ENCODE measurements at places on chromosomes 2 and 18.

- DNase-seq = no peak
Observed at GRCh38 chr2:196213252-196213980, 42.0 kb upstream of the STK17B start.

GRCh38 chr2:239399921-239400595, 762 bp downstream of the HDAC4 start:
- DNase-seq = no peak

DNA sequence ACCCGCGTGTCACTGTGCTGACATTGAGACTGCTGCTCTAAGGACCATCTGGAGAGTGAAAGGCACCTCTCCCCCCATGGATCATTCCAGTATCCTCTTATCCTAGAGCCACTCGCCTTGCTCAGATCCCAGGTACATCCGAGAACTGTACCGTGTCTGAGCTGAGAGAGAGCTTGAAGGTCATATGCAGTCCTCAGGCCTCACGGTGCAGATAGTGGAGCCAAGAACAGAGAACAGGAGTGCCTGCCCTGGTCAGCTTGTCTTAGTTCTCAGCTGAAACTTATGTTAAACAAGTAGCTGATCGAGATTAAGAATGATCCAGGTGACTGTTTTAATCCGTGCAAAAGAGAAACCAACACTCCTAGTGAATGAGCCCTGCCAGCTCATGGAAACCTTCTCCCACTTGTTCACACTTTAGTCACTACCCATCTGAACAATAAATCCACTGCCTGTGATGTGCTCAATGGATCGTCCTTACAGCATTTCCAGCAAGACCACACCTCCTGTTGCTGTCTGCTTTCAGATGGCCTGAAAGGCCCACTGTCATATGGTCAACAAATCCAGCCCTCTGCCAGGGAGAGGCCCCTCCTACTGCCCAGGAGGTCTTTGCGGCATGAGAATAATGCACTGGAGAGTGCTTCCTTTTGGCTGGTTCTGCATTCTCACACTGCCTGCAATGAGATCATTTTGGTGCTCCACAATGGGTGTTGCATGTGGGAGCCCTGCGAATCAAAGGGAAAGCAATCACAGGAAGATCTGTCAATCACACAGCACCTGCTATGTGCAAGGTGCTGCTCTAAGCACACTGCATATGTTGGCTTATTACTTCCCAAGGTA, 43.7 kb upstream of the APCDD1 start:
- DNase-seq = peak; percentile 62

GRCh38 chr2:120990451-120990871, 254.8 kb downstream of the GLI2 start:
- no peak for DNase-seq

GRCh38 chr18:79371561-79372121, 24.1 kb upstream of the NFATC1 start:
- no peak for DNase-seq

- DNase-seq = peak; percentile 69
Observed at GRCh38 chr2:95346231-95346737, 49.1 kb downstream of the KCNIP3 start.

DNA sequence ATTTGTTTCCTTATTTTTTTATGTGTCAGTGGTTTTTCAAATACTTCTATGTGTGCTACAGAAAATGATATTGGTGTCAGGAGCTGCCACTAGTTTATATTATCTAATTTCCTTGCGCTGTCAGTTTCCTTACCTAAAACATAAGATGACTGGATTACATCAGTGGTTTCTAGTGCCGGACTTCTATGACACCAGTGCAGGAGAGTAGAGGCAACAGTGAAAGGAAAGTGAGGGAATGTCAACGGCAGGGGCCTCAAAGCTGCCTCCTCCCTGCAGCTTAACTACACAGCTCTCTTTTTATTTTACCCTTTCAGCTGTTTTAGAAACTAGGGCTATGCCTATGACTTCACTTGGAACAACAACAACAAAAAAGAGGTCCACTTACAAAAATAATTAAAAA, 6.5 kb downstream of the ERBB4 start:
- DNase-seq = no peak

GRCh38 chr2:125615438-125615837, 1040.5 kb upstream of the GYPC start:
- no peak for DNase-seq

GRCh38 chr2:88019985-88020384, 3.6 kb upstream of the RNU2-63P start:
- DNase-seq = no peak

- DNase-seq = no peak
Observed at GRCh38 chr2:144702051-144702450, 182.1 kb upstream of the ZEB2 start.

- DNase-seq = peak; percentile 52
Observed at GRCh38 chr2:213246497-213247281, 37.6 kb upstream of the SPAG16 start.

- no peak for DNase-seq
Observed at GRCh38 chr2:95312543-95313201, 15.5 kb downstream of the KCNIP3 start.

DNA sequence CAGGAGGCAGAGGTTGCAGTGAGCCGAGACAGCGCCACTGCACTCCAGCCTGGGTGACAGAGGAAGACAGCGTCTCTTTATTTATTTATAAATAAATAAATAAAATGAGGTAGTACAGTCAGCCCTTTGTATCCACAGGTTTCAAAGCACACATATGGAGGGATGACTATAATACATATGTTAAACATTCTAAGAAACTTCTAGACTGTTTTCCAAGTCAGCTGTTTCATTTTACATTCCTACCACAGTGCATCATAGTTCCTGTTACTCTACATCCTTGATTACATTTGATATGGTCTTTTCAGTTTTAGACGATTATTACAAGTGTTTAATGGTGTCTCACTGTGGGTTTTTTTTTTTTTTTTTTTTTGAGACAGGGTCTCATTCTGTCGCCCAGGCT, 157.6 kb downstream of the ATAD2B start:
- DNase-seq = no peak

- no peak for DNase-seq
Observed at GRCh38 chr2:238445409-238446190, 18.9 kb downstream of the ASB1 start.

DNA sequence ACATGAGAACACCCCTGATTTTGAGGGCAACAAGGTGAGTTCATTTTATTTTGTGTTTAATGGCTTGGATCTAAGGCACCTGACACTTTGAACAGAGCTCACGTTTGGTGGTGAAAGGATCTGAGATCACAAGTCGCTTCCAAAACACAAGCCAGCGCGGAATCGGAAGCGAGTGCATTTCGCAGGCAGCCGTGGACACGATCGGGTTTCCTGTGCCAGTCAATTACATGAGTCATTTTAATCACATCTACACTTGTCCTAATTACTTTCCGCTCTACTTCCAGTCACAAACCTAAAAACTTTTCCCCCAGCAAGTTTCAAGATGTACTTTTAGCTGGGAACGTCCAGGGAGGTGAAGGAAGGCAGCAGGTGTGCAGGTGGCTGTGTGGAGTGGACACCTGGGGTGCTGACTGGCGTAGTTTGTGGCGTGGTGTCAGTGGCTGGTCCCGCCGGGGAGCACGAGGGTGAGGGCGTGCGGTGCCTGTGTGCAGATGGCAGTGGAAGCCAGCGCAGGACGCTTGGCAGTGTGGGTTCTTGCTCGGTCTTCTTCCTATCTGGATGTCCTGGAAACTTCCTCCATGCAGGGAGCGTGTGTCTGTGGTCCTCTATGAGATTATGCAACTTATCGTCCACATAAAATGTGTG, 75.6 kb downstream of the DCDC2C start:
- DNase-seq = peak; percentile 4

- peak; percentile 89 for DNase-seq
Observed at GRCh38 chr2:183000846-183001245, 37.4 kb downstream of the NCKAP1 start.

GRCh38 chr18:5543773-5544389, at the start of gene EPB41L3:
Gene EPB41L3, minus strand, starts transcription at chr18:5543997. Its CDS starts 54,814 bp downstream, at chr18:5489183.
- peak; percentile 63 for DNase-seq

DNA sequence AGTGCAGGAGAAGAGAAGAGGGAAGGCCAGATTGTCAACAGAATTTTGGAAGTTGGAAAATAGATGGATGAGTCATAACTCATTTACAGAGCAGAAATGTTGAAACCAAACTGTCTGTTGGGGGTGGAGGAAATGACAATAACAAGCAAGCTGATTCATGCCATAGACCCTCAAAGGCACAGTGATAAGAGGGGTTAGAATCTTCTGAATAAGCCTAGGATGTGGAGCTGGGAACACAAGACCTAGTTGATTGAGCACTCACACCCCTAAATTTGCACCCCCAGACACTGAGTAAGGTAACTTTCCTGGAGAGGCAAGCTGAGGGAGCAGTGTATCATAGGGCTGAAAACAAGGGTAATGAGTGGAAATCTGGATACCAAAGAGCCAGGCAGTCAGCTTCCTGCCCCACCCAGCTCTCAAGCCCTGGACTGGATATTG, 141.4 kb downstream of the SCG2 start:
- DNase-seq = peak; percentile 58

DNA sequence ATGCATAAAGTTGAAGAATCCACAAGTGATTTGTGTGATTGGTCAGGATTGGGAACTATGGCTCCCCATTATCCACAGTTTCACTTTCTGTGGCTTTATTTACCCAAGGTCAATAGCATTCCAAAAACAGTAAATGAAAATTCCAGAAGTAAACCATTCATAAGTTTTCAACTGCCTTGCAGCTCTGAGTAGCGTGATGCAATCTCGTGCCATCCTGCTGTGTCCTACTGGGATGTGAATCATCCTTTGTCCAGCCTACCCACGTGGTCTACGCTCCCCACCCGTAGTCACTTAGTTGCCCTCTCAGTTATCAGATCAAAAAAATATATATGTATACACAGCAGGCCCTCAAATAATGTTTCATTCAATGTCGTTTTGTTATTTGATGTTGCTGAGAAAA, 89.0 kb upstream of the DLGAP1 start:
- DNase-seq = no peak

DNA sequence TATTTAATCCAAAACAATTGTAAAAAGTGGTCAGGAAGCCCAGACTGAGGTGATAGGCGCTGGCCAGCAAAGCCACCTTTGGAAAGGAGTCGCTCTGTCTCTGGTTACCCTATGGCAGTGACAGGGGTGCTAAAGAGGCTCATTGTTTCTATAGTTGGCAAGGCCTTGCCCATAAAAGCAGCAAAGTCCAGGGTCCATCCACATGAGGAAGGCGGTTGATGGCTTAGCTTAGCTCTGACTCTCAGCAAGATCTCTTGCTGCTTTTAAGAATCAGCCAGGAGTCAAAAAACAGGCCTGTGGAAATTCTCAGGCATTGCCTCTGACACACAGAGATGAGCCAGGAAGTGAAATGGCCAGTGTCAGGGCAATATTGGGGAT, 57.8 kb upstream of the CYP26B1 start:
- DNase-seq = no peak

- DNase-seq = no peak
Observed at GRCh38 chr2:98377544-98377943, 31.3 kb downstream of the CNGA3 start.

DNA sequence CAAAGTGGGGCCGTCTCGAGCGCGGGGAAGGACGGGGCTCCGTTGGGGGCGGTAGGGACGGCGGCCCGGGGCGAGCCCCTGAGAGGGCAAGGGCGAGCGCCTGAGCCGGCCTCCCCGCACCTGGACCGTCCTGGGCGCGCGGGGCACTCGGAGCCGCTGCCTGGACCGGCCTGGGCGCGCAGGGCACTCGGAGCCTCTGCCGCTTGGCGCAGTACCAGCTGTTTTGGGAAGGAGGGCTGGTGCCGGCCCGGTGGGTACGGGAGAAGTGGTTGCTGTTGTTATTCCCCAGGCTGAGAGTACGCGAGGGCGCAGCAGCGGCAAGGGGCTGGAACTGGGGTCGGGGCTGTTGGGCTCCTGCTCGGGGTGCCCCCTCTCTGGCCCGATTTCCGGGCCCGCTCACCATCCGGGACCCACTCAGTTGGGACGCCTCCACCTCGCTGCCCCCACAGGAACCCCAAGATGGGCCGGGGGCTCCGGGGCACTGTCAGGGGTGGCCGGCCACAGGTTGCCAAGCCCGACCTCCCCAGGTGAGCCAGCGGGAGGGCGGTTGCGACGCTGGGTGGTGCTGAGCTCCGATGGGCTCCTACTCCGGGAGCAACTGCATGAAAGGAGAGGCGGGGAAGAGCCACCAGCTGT, 579 bp downstream of the ARHGEF4 start:
- DNase-seq = no peak

DNA sequence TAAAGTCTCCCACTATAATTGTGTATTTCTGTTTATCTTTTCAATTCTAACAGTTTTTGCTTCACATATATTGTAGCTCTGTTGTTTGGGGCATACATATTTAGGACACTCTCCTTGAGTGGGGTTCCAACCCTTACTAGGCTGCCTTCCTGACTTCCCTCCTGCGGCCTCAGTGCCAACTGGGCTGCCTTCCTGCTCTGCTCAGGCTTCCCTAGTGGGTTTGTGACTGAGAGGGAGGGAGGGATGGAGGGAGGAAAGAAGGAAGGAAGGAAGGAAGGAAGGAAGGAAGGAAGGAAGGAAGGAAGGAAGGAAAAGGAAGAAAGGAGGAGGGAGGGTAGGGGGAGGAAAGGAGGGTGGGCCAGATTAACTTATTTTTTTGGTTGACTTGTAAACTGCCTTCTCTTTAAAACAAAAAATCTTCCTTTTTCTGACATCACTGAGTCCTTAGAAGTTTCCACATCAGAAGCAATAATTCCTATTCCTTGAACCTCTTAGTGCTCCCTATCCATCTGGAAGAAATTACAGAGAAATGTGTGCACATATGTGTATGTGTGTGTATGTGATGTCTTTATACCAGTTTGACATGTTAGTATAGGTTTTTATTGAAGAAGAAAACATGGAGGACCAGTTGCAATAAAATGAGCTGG, 145.4 kb upstream of the PGAP1 start:
- DNase-seq = no peak

GRCh38 chr2:180412219-180412618, 405.1 kb upstream of the CWC22 start:
- no peak for DNase-seq

DNA sequence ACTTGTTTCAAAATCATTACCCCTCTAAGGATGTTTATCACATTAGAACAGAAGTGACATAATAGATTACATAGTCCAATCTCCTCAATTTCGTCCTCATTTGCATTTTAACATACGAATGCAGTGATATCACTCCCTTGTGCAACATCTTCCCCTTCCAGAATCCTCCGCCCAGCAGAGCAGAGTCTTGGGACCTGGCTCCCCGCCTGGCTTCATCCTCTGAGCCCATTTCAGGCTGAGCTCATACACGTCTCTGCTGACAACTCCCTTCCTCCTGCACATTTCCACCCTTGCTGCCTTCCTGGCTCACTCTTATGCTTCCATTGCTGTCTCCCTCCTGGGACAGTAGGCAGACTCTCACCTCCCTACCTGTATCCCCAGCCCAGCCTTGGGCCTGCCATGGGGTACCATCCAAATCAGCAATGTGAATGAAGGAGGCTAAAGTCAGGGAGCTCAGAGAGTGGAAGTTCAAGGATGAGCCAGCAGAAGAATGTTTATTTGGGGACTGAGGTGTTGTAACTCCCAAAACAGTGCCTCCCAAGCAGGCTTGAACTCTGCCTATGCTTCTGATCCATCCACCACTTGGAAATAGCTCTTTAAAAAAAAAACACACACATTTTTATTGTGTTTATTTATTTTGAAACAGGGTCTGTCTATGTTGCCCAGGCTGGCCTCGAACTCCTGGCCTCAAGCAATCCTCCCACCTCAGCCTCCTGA, 165.2 kb downstream of the TMEM200C start:
- no peak for DNase-seq

- no peak for DNase-seq
Observed at GRCh38 chr2:167732326-167732725, 515.1 kb downstream of the STK39 start.

- DNase-seq = no peak
Observed at GRCh38 chr2:119229716-119230115, 6.1 kb downstream of the STEAP3 start.
